Stimulated activated CD4-positive, alpha-beta T cell treated with anti-CD3 and anti-CD28 coated beads, Interleukin-2, amount 100 ng/mL, for 4 hours (primary cell): ENCODE measurements at places on chromosomes 12 and 14.
A peak's percentile ranks its signal among the peaks of the same experiment; 100 is the strongest.

GRCh38 chr14:80772504-80772903 is 169.0 kb downstream of the CEP128 start:
- no peak for DNase-seq

GRCh38 chr12:111438481-111438880 is 32.8 kb downstream of the SH2B3 start:
- DNase-seq: peak; percentile 46

GRCh38 chr12:5068126-5068525 is 24.4 kb downstream of the KCNA5 start:
- no peak for DNase-seq

- DNase-seq: peak; percentile 19
These were observed 14.7 kb upstream of the ASIC1 start for GRCh38 chr12:50042693-50043092.

GRCh38 chr12:114789276-114789675 is 105.3 kb upstream of the TBX3 start:
- DNase-seq: no peak

DNA sequence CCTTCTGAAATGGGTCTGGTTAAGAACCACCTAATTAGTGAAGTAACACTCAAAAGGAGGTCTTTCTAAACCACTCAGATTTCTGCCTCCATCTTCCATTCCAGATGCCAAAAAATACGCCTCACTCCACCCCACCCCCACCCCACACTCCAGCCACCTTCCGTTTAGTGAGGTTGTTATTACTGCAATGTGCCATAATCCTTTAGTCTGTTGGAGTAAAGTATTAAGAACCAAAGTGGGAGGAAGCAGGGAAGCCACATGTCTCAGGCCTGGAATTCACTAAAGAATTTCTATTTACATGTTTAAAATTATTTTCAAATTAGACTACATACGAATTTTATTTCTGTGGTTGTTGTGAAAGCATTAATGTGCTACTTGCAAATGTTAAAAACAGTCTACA is 7.4 kb downstream of the KIF21A start:
- DNase-seq: no peak

- DNase-seq: no peak
These were observed 50.3 kb downstream of the ISCA2 start for GRCh38 chr14:74543771-74544438.

DNA sequence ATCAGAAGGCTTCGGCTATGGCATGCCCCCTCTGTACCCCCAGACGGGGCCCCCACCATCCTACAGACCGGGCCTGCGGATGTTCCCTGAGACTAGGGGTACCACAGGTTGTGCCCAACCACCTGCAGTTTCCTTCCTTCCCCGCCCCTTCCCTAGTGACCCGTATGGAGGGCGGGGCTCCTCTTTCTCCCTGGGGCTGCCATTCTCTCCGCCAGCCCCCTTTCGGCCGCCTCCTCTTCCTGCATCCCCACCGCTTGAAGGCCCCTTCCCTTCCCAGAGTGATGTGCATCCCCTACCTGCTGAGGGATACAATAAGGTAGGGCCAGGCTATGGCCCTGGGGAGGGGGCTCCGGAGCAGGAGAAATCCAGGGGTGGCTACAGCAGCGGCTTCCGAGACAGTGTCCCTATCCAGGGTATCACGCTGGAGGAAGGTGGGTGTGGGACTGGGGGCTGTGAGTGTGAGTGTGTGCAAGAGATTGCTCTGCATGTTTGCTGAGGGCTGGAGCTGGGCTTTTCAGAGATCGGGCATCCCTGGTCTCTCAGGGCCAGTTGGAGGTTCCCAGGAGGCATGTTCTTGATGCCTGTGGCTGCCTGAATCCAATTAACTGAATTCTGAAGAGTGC is 8.6 kb downstream of the NFATC4 start:
- DNase-seq: no peak
